ENCODE measurements at places on chromosomes 1 and 21.

DNA sequence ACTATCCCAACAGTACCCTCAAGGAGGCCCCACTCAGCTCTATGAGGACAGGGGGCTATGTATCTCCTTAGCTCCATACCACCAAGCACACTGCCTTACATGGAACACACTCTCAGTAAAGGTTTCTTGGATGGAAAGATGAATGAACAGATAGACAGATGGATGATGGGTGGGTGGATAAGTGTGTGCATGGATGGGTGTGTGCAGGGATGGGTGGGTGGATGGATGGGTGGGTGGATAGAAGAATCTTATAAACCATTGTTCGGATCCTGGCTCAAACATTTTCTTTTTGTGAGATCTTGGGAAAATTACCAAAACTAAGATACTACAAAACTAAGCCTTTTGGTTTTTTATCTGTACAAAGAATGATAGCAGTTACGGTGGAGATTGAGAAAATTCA is 111.0 kb upstream of the NFIA start:
- no peak for DNase-seq

DNA sequence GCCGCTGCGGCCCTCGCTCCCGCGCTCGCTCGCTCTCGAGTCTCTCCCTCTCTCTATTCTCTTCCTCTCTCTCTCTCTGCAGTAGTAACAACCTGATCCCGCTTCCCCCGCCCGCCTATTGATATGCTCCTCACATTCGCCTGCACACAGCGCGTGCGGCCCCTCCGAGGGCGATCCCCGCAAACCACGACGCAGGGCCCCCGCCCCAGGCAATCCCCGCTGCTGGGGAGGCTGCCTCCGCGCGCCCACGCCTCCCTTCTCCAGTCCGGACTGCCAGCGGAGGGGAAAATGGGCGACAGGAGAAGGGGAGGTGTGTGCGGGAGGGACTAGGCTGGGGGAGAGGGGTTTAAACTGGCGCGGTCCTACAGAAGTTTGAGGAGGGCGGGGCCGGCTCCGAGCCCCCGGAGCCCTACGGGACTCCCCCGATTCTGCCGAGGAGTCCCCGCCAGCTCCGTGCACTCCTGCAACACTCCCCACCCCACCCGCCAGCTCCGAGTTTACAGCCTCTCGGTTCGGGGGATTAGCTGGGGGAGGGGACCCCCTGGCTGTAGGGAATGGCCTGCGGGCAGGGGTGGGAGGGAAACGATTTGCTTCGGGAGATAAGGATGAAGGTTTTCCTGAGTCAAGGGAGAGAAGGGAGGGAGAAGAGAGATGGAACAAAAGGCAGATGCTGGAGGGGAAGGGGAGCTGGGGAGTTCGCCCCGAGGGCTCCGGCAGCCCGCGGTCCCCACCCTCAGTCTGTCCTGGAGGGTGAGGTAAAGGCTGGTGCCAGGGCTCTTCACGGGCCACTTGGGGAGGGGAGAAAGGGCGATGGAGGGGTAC is 66.6 kb downstream of the SYT2 start:
- no peak for DNase-seq

GRCh38 chr1:21537932-21538630 is 28.9 kb downstream of the ALPL start:
- peak; percentile 85 for DNase-seq

DNA sequence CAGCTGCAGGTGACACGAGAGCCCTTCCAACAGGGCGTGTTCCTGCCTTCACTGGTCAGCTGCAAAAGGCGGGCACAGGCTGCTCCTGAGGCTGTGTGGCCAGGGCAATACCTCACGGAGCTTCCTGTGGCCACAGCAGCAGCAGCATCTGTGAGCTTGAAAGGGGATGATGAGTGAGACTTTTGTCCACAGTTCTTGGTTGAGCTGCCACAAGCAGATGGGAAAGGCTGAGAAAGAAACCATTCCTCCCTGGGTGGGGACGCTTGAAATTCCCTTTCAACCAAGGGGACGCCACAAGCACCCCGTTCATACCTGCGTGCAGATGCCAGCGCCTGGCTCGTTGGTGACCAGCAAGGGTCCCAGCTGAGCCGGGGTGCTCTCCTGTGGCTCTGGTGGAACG is 37.6 kb downstream of the B3GALT5 start:
- DNase-seq, result no peak

GRCh38 chr1:10867138-10867721 is 70.8 kb upstream of the CASZ1 start:
- DNase-seq, result peak; percentile 75

DNA sequence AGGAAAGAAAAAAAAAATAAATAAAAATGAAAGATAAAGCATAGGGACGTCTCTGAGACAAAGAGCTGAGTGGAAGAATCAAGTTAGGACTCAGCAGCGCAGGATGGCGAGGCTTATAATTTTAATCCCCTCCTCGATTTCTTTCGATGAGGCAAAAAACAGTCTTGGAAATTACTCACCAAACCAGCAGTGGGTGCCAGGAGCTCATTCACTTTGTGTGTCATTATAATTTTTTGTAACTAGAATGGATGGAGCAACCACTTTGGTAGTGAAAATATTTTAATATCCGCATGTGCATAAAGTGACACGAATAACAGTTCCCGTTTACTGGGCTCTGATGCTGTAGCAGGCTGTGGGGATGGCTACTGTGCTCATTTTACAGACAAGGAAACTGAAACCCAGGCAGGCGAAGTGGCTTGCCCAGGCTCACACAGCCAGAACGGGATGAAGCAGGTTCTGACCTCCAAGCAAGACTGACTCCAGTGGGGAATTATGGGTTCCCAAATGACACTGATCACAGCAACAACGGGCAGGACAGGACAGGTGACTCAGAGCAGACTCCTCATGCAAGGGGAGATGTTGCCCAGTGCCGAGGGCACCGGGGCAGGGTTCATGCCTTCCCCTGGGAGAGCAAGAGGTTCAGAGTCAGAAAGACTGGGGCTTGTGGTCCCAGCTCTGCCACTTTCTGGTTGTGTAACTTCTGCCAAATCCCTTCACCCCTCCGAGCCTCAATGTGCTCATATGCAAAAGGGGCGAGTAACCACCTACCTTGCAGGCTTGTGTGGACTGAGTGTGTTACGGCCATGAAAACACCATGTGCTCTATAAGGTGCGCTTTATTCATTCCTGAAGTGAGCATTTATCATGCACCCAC is 63.6 kb downstream of the RUNX3 start:
- no peak for DNase-seq

GRCh38 chr1:48084826-48085225 is 87.6 kb upstream of the TRABD2B start:
- DNase-seq, result no peak

- DNase-seq, result no peak
These were observed 244.7 kb upstream of the IRF2BP2 start for GRCh38 chr1:234854645-234855039.

DNA sequence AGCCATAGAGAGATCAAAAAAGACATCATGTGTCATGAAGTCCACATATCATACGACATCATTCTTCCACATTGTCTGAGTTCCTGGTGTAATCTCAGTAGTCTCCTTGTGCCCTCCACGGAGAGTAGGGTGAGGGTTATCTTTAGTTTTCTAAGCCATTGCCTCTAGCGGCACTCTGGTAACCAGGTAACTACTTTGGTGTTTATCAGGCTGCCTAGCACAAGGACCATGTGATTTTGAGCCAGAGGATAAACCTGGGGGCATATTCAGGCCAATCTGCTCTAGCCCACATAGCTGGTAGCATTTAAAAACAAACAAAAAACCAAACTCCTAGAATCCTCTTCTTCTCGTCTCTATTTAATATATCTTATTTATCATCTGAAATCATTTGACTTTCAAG is 147.4 kb downstream of the GDAP2 start:
- no peak for DNase-seq

DNA sequence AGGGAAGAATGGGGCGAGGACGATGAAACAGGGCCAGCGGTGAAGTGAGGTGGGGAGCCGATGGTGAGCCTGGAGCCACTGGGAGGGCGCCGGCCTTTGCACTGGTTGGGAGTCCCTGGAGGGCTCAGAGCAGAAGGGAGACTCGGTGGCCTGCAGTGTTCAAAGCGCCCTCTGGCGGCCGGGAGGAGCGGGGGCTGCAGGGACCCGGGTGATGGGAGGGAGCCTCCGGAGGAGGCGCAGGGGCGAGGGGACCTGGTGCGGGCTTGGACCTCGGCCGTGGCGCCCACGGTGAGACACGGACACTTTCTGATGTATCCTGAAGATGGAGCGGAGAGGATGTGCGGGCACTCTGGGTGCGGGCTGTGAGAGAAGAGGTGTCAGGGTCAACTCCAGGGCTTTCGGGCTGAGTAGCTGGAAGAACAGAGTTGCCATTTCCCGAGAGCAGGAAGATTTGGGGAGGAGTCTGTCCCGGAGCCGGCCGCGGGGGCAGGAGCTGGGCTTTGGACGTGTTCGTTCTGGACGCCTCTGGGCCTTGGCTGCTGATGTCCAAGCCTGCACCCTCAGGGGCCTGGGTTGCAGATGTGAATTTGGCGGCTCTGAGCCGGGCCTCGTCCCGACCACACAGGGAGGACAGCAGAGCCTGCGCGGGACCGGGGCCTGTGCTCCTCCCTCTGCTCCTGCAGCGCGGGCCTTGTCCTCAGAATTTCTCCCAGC is 29.7 kb downstream of the HEYL start:
- DNase-seq, result peak; percentile 89

- peak; percentile 44 for DNase-seq
These were observed 88.0 kb upstream of the ZNF648 start for GRCh38 chr1:182149411-182149965.

GRCh38 chr1:94237291-94238226 is at the start of gene ARHGAP29:
Gene ARHGAP29 (minus strand): TSS chr1:94237584. CDS start chr1:94231611, 5,973 bp downstream.
- peak; percentile 91 for DNase-seq

DNA sequence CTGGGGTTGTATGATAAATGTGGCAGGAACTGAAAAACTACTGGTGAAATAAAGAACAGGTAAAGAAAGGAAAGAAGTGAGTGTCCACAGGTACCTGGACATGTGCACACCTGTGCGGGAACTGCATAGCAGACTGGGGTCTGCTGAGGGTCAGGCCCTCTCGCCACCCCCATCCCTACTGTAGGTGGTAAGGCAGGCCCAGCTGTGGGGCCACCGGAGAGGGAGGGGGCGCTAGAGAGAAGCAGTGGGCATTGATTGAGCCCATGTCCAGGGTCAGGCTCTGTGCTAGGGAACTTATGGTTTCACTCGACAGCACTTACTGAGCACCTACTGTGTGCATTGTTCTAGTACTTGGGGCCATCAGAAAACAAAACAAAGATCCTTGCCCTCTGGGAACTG is 400.5 kb downstream of the MATN1 start:
- DNase-seq, result no peak

DNA sequence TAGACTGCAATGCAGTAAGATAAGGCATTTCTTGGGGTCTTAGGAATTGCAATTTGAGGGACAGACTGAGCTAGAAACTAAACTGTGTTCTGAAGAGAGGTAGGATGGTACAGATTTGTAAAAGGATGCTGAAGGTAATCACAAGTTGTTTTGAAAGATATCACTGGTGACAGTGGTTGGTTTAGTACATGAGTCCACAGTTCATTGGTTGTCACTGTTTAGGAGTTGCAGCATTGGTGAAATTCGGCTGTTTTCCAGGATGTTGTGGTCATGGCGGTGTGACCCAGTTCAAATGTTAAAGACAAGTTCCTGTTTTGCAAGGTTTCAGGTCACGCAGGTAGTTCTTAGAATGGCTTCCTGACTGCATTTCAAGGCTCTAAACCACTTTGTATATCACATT is 292.8 kb upstream of the B3GALT2 start:
- DNase-seq, result no peak

DNA sequence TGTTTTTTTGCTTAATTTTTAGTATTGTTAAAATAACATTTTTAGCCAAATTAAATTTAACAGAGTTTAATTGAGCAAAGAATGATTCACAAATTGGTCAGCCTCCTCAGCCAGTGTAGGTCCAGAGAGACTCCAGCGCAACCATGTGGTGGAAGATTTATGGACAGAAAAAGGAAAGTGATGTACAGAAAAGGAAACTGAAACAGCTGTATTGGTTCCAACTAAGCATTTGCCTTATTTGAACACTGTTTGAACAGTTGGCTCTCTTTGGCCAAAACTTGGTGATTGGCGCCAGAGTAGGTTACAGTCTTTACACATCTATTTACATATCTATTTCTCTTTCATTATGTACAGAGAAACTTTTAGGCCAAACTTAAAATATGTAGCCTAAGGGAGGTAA is 19.4 kb downstream of the RPS6KC1 start:
- no peak for DNase-seq

GRCh38 chr1:41427916-41428737 is 56.4 kb downstream of the EDN2 start:
- no peak for DNase-seq

DNA sequence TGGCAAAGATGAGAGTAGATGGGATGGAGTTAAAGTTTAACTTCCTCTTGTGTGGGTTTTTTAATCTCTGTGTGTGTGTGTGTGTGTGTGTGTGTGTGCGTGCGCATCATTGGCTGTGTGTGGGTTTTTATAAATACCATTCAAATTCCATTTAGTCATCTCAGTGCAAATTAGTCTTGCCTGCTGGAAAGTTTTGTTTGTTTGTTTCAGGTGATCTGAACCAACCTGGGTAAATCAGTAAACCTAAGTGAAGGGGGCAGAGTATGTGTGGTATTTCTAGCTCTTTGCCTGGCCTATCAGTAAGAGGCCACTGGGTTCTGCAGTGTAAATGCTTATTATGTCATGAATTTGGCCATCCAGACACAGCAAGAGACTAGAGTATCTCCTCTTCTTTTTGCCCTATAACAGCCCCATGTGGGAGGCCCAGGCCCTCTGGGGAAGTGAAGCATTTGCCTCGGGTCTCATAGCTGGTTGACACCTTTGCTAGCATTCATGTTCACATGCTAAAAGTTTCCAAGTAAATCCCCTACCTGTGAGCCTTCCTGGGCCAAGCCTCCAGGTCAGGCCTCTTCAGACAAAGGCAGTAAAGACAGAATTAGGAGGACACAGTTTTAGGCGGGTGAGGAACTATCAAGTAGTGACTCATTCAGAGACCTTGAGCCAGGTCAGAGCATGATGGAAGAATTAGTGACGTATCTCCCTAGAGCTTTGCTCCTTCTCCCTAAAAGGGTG is 14.7 kb downstream of the INTS3 start:
- DNase-seq, result no peak

- DNase-seq, result no peak
These were observed 9.4 kb downstream of the ZCCHC17 start for GRCh38 chr1:31306278-31306677.

DNA sequence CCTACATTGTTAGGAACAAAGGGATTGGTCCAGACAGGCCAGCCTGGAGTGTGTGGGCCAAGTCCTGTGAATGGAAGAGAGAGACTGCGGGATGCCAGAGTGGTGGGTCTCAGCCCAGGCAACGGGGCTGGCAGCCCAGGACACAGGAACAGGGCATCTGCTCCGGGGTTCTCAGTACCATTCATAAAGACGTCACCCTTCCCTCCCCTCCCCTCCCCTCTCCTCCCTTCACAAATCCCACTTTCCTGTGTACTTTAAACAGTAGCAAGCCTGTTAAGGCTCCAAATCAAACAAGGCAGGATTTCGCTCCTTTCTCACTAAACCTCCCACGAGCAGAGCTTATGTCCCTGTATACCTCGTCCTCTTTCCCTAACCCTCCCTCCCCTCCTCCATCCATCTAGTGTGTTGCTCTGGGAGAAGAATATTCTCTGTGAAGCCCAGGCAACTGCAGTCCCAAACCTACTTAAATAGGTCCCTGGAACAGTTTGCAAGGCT is 4.2 kb upstream of the PLXNA2 start:
- no peak for DNase-seq

GRCh38 chr21:14076143-14076806 is 134.5 kb downstream of the LIPI start:
- no peak for DNase-seq

- no peak for DNase-seq
These were observed 215.5 kb upstream of the VAMP3 start for GRCh38 chr1:7555391-7556185.

- no peak for DNase-seq
These were observed 24.1 kb downstream of the PTGER3 start for GRCh38 chr1:71023515-71023914.

GRCh38 chr1:32246888-32247273 is at the start of gene FAM167B:
Gene FAM167B (plus strand): TSS chr1:32247222. CDS start chr1:32247422, 200 bp downstream.
- DNase-seq, result peak; percentile 61

Data from Right ventricle myocardium superior (tissue), 1 donor.